ENCODE measurements at places on chromosomes 5 and 9.

DNA sequence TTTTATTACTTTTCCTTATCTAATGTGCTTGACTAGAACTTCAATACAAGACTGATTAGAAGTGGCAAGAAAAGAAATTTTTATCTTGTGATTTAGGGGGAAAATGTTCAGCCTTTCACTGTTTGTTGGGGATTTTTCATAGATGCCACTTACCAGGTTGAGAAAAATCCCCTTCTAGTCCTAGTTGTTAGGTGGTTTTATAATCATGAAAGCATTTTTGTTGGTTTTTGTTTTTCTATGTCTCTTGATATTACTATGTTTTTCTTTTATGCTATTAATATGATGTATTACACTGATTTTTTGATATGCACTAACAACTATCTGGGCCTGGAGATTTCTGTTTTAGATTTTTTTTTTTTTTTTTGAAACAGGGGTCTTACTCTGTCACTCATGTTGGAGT lies 134.0 kb downstream of the PARP8 start:
- no peak for DNase-seq

DNA sequence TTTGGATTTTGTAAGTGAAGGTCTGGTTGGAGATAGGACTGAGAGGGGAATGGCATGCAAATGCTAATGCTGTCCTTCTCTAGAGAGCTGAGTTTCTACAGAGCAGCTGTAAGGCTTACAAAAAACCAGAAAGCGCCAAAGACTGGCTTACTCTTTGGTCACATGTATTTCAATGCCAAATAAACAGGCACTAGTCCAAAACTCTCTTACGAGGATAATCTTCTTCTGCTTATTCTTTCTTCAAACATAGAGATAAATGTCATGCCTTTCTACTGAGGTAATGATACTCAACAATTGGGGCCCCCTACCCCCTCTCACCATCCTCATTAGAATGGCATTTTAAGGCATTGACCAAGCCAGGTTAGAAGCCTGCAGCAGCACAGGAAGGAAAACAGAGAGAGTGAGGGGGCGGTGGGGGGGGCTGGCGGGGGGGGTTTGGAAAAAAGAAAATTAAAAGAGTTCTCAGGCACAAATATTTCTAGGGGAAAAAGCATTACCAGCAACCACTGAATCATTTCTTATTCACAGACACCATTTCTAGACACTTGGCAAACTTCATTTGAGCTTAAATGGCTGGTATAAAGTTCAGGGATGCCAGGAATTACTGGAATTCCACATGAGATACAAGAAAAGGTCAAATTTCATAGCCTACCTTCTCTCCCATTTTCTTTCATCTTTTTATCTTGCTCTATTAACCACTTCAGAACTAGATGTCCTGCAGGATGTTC lies 34.0 kb downstream of the PUM3 start:
- DNase-seq: no peak

DNA sequence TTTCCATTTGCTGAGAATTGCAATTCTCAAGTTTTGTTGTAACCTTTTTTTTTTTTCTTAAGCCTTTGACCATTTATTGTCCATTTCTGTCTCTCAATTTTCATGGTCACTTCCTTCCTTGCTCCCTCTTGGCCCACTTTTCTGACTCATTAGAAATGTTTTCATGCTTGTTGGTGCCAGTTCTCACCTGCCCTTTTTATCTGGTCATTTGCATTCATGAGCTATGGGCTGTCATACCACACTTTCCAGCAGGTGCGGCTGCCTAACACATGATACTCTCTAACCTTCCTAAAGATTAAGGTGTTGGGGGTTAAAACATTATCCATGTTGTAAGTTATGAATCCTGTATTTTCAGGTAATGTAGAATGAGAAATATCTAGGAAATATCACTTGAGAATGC lies 150.5 kb upstream of the TLX3 start:
- no peak for DNase-seq

- DNase-seq: no peak
Observed at GRCh38 chr5:144468571-144468970, 297.9 kb downstream of the KCTD16 start.

DNA sequence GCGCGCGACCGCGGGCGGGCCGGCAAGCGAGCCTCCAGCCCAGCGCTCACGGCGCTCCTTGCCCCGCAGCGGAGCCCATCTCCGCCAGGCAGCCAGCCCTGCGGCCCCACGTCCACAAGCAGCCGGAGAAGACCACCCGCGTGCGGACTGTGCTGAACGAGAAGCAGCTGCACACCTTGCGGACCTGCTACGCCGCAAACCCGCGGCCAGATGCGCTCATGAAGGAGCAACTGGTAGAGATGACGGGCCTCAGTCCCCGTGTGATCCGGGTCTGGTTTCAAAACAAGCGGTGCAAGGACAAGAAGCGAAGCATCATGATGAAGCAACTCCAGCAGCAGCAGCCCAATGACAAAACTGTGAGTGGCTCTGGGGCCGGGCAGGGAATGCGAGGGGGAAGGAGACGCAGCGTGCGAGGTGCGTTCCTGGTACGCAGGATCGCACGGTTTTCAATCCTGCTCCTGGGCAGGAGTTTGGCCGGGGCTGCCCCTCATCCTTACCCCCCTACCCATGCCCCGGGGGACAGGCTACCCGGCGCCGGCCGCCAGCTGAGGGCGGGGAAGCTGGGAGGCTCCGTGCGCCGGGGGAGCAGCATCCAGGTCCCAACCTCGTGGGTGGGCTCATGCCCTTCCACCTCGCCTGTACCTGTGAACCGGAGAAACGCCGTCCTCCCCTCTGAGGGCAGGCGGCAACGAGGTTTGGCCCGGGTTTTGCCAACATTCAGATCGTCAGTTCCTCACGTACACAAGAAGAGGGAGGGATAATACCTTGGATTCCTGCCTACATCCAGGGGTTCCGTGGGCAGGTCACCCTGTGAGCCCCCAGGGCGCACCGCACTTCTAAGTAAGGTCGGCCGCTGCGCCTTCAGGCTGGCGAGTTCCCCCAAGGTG lies 6.6 kb downstream of the ISL1 start:
- no peak for DNase-seq

DNA sequence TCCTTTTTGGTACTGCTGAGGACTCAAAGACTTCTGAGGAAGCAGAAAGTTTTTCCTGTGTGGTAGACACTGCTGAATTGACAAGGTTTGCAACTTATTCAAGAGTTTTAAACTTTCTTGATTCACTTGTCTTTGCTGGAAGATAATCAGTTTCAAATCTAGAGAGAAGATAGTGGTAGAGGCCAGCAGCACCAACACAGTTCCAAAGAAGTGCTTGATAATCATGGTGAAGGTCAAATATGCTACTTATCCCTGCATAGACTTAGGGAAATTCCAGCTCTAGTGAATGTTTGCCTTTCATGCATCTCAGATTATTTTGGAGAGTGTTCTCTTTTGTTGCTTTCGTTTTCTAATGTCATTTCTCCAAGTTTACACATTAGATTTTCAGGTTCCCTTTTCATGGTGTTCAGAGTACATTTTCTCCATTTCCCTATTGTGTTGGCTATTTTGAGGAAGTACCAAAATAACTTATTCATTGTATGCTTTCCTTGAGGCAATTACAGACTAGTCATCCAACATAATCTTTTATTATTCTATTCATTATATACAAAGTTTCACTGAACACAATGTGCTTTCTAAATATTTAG lies 550 bp downstream of the IFNE start:
- no peak for DNase-seq

- DNase-seq: no peak
Observed at GRCh38 chr5:95027151-95027721, 257.7 kb downstream of the MCTP1 start.

DNA sequence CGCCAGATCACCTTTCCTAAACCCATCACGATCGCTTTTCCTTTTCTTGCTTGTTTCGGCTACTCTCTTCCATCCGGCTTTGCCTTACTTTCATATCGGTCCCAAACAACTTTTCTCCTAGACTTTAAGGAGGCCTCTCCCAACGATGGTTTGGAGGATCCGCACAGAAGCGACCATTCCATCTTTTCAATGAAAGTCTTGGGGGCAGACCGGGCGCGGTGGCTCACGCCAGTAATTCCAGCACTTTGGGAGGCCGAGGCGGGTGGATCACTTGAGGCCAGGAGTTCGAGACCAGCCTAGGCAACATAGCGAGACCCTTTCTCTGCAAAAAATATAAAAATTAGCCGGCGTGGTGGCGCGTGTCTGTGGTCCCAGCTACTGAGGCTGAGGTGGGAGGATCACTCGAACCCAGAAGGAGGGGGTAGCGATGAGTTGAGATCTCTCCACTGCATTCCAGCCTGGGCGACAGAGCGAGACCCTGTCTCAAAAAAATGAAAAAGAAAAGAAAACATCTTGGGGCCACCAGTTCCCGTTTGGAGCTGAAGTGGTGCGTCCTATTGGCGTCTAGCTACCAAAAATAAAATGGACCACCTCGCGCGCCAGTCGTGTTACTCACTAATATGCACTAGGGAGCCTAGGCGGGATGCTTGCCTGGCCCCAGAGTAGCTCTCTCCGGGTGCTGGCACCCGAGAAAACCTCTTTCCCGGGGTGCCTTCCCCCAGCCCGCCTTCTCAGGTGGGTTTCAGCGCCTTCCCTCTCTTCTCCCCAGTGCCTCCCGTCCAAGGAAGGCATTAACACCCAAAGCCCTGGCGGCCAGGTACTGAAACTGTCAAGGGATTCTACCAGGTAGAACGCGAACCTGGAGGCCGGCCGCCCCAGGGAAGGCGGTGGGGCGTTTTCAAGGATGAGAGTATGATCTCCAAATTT lies 800 bp upstream of the AP3B1 start:
- no peak for DNase-seq

- DNase-seq: no peak
Observed at GRCh38 chr9:133377721-133378216, 1.6 kb downstream of the STKLD1 start.

DNA sequence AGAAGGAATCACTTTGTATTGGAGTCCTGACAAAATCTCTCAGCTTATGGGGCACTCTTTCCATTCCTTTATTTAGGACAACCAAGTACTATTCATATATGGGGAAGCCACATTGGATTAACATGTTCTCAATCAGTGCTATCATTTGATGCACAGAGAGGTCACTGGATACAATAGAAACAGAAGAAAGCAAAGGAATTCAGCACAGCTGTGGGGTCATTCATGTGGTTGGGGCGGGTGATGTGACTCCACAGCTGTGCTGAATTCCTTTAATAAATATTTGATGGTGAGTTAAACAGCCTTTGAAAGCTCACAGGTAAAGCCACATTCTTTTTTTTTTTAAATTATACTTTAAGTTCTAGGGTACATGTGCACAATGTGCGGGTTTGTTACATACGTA lies 854 bp upstream of the TEX48 start:
- DNase-seq: no peak

DNA sequence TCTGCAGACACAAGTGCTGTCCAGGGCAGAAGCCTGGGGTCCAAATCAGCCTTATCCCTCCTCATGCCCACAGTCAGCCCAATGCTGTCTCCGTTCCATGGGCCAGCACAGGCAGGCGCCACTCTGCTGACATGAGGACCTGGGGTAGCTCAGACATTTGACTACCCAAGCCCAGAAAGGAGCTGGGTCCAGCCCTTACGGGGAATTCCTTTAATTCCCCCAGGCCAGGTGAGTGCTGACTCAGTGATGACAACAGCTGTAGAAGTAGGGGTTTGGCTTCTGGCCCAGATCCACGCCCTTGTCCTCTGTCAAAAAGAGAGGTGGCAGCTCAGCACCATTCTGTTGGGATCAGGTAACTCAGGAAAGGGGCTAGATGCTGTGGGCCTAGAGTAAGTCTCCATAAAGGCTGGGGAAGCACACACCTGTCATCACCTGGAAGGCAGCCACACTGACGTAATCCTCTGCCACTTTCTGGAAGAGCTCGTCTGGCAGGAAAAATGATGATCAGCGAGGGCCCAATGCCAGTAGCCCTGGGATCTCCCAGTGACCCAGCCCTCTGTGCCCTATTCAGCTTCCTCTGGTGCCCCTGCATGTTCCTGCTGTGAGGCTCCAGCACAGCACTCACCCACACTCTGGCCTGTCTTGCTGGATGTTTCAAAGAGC lies 1.9 kb downstream of the RAB24 start:
- DNase-seq: no peak

DNA sequence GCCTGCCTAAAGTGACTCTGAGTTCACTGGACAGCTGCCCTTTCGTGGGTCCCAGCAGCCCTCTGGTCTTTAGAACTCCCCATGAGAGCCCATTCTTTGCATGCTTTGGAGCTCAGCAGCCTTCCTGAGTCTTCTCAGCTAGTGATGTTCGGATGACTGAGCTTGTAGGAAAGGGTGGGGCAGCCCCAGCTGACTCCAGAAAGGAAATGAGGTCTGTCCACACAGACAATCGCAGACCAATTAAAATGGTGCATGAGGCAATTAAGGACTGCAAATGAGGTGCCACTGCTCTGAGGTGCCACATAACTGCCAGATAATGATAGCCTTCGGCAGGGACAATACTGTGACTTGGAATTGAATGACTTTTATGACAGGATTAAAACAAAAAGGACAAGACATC lies 25.4 kb upstream of the TOMM5 start:
- DNase-seq: peak; percentile 39

DNA sequence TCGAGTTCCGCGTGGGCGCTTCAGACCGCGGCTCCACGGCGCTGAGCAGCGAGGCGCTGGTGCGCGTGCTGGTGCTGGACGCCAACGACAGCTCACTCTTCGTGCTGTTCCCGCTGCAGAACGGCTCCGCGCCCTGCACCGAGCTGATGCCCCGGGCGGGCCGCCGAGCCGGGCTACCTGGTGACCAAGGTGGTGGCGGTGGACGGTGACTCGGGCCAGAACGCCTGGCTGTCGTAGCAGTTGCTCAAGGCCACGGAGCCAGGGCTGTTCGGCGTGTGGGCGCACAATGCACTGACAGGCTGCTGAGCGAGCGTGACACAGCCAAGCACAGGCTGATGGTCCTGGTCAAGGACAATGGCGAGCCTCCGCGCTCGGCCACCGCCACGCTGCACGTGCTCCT lies 3.7 kb upstream of the PCDHB15 start:
- no peak for DNase-seq

GRCh38 chr9:87236546-87236945 lies 261.1 kb upstream of the DAPK1 start:
- DNase-seq: no peak

DNA sequence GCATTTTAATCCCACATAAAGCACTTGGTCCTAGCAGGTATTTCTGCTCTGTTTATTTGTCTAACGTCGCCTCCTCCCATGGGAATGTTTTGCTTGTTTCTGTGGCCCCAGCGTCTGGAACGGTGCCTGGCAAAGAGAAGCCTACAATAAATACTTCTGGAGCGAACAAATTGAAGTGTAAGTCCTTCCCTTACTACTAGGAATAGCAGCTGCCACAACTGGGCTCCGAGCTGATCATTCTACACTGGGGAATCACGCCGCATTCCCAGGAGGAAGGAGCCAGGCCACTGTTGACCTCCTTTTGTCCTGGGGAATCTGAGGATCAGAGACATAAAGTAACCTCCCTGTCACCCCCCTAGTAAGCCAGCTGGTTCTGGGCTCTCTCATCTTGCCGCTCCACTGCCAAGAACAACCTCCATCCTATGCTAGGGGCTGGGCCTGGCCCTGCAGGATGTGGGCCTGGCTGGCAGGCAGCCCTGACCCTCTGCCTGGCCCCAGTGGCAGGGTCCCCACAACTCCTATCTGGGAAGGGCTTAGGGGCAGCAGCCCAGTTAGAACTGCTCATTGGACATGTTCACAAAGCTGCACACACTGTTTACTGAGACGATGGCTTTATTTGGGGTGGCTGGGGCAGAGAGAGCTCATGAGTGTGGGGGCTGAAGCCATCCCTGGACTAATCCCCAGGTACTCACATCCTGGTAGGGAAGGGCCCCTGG lies 82.8 kb downstream of the GTF3C4 start:
- DNase-seq: no peak

GRCh38 chr5:140027807-140028206 lies 15.3 kb downstream of the NRG2 start:
- DNase-seq: no peak

Data from kidney capillary endothelial cell (primary cell).